Stimulated activated naive CD4-positive, alpha-beta T cell treated with Interleukin-2 at 50 U/mL for 16 hours (primary cell): ENCODE measurements at places on chromosomes 1 and 21.

DNA sequence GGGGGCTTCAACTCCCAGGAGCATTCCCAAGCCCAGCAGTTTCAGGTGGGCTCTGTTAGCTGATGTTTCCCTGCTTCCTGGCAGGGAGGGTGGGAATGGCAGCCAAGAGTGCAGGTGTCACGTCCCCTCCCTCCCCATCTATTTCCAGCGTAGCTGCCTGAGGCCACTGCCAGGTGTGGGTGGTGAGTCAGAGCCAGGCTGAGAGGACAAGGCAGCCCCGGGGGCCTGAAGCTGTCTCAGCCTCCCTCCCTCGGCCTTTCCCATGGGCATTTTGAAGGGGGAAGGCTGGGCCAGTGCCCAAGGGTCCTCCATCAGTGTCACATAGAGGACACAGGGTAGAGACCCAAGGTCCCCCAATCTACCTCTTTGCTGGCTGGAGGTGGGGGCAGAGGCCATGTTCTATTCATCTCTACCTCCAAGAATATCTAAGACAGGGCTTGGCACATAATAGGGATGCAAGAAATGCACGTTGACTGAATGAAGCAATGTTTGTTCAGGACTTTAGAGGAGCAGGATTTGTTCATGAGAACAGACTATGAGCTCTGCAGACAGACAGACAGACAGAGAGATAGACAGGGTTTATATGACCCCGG lies 34.4 kb upstream of the ID3 start:
- no peak for DNase-seq

GRCh38 chr1:213572912-213573647 lies 414.7 kb upstream of the PROX1 start:
- no peak for DNase-seq

DNA sequence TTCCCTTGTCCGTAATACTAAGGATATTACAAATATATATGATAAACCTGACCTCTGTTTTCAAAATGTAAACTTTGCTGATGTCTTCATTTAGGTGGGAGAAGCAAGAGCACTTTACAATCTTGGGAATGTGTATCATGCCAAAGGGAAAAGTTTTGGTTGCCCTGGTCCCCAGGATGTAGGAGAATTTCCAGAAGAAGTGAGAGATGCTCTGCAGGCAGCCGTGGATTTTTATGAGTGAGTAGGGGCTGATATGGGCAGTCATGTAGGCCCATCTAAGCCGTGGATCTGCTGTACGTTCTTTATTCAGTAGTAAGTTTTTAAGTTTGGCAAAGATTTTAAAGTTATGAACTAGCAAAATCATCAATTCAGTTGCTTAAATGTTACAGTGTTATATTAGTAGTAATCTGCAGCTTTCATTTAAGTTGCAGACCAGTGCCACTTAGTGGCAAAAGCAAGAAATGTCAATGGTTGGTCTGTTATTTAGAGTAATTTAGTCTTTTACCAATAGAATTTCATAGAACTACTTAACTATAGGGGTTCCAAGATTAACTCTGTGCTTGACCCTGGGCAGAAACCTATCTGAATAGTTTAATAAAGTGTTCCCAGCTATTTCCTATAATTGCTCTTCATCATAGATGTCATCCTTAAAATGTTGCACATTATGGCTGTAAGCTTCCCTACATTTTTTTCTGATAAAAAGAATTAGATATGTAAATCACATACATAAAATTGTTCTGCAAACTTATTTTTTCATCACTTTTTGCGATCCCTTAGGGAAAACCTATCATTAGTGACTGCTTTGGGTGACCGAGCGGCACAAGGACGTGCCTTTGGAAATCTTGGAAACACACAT lies 21.3 kb downstream of the GPSM2 start:
- DNase-seq: no peak

GRCh38 chr1:109105881-109106280 lies 8.0 kb upstream of the ELAPOR1 start:
- no peak for DNase-seq
